Renal cortical epithelial cell (primary cell): ENCODE measurements at places on chromosomes 7 and 10. TPM values are rescaled to one million over a fixed set of nuclear protein-coding genes. Genes with fewer than 3 reads are reported as not detected.

- no peak for DNase-seq
Measured at GRCh38 chr7:120799147-120799546, 58.8 kb downstream of the TSPAN12 start.

- no peak for DNase-seq
Measured at GRCh38 chr7:18550574-18550973, 55.0 kb downstream of the HDAC9 start.

DNA sequence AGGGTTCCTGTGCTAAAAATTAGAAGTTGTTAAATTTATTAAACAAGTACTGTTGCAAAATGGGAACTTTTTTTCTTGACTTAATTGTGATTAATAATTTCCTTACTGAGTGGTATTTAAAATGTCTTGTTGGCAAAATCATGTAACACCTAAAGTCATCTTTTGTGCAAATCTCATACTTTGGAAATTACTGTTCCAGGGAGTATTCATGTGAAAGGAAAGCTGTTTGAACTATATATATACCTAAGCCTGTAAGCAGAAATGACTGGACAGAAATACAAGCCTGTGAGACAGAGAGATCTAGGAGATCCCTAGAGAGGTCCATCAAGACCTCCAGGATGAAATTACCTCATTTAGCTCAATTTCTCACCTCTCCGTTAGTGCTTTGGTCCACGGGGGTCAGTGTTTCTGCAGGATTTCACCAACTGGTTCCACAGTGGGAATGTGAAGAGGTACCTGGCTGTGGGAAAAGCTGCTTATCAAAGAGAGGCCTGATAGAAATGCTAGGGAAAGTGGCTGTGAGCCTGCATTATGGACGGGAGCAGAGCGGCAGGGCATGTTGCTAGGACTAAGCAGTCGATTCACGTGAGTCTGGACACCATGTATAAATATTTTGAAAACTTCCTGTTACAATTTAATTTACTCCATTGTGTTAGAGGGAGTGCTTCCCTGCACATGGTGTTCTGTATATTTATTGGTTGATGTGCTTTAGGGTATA lies 7.9 kb downstream of the LUC7L2 start:
- DNase-seq: no peak

DNA sequence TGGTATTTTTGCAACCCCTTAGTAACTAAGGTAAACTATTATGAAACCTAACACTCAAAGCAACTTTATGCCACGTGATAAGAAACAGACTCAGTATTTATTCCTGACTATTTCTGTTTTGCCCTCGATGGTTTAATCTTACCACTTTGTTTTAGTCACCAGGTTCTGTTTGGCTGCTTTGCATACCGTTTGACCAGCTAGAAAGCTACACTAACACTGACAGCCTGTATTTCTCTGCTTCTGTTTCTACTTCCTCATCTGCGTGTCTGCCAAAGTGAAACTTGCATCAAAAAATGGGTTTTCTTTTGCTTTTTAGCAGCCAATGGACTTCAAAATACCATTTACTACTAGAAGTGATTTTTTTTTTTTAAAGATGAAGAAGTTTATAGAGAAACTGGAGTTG lies 802.5 kb downstream of the GRM8 start:
- no peak for DNase-seq

- no peak for DNase-seq
Measured at GRCh38 chr7:81408728-81409127, 361.1 kb downstream of the HGF start.

DNA sequence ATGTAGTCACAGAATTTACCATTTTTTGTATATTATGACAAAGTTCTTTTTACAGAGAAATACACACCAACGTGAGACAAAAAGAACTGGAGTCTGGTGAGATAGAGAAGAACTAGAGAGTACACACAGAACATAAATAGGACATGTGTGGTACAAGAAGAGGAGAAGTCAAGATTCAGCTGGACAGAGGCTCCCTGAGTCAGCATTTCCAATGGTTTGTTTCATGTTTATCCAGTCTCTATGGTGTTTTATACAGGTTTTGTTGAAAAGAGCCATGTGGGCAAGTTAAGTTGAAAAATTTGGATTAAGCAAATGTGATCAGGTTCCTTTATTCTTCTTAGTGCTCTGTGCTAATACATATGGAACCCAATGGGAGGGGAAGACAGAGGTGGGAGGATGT lies 105.5 kb upstream of the AKR1E2 start:
- peak; percentile 64 for DNase-seq

The FBXL13 gene
- total RNA-seq: 3.5 and 4.3 TPM in 2 replicates
